Neural progenitor cell (in vitro differentiated cells): ENCODE measurements at places on chromosomes 5 and 9. TPM values are rescaled to one million over a fixed set of nuclear protein-coding genes. Genes with fewer than 3 reads are reported as not detected.
A peak's percentile ranks its signal among the peaks of the same experiment; 100 is the strongest.

Gene COX7C
- 583 and 702 TPM in 2 replicates for total RNA-seq

DNA sequence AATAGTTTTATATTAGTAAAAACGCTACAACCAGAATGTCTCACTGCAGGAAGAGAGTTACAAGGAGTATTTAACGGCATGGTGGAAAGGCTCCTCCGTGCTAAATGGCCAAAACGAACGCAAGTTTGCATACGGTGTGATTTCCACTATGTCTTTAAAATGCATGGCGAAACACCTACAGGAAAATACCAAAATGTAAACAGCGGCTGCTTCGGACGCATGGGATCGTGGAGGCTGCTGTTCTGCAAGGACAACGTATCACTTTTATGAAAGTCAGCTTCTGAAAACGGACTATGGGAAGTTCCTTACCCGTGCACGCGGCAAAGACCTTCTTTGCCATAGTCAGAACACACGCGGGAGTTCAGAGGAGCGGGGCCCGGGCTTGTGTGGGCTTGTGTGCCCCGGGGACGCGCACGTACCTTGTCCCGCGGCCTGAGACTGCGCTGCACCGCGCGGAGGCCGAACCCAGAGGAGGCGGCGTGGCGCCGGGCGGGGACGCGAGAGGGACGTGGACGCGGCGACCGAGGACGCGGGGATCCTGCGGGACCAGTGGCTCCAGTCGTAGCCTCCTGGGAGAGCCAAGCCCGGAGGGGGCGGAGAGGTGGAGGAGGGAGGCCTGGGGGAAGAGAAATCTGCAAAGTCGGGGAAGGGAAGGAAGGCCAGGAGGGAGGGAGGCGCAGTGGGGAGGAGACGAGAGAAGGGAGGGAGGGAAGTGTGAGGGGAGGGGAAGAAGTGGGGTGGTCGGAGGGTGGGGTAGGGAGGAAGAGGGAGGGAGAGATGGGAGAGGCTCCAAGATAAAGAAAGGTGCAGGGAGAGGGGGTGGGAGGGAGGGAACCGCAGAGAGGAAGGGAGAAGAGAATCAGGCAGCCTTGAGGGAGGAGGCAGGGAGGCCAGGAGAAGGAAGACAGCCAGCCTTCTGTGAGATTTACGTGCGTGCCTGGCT is at the start of gene CMBL:
Gene CMBL, minus strand, starts transcription at position 697 of the 943 bp plus-strand sequence. CDS start 17,140 bp downstream, outside the sequence.
- H3K4me3 ChIP-seq: peak within 1 kb of the TSS; percentile 71
- H3K36me3 ChIP-seq: no peaks in the 10 kb centered on the region
- H3K27ac ChIP-seq: no peak within 1 kb of the TSS
- peak; percentile 52 for DNase-seq
- H3K27me3 ChIP-seq: peaks cover 22% of the 10 kb centered on the region

Gene PCDHA10
- total RNA-seq: 8.0 and 11.7 TPM in 2 replicates

Gene TMEM232
- 2.0 and 5.2 TPM in 2 replicates for total RNA-seq

Gene TMEM267
- 7.8 and 15.3 TPM in 2 replicates for total RNA-seq

Gene LHX2
- 36.3 and 59.5 TPM in 2 replicates for total RNA-seq

DNA sequence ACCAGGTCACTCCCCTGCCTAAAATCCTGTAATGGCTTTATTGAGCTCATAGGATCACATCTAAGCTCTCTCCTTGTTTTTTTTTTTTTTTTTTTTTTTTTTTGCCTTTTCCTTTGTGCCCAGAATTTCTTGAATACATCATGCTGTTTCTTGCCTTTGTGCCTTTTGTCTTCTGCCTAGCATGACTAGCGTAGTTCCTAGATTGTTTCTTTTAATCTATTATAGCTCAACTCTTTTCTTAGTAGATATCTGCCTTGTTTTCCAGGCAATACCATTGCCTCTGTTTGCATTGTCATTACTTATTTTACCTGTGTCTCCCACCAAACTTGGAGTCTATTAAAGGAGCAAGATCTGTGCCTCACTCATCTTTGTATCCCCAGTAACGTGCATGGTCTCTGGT is 106.1 kb upstream of the C9orf72 start:
- no peak overlapping the region for H3K27ac ChIP-seq
- H3K4me1 ChIP-seq: peaks cover 28% of the 10 kb centered on the region
- H3K4me3 ChIP-seq: no peak overlapping the region
- no peaks in the 10 kb centered on the region for H3K36me3 ChIP-seq

GRCh38 chr9:19720377-19720776 is 68.5 kb downstream of the SLC24A2 start:
- H3K27ac ChIP-seq: no peak overlapping the region
- H3K4me1 ChIP-seq: no peaks in the 10 kb centered on the region
- peak; percentile 80 for DNase-seq
- H3K4me3 ChIP-seq: no peak overlapping the region
- H3K36me3 ChIP-seq: no peaks in the 10 kb centered on the region

GRCh38 chr9:135770203-135770535 is 68.2 kb downstream of the KCNT1 start:
- no peak overlapping the region for H3K4me3 ChIP-seq
- H3K4me1 ChIP-seq: peaks cover 3% of the 10 kb centered on the region
- no peaks in the 10 kb centered on the region for H3K36me3 ChIP-seq
- H3K27me3 ChIP-seq: no peaks in the 10 kb centered on the region
- no peak for DNase-seq

DNA sequence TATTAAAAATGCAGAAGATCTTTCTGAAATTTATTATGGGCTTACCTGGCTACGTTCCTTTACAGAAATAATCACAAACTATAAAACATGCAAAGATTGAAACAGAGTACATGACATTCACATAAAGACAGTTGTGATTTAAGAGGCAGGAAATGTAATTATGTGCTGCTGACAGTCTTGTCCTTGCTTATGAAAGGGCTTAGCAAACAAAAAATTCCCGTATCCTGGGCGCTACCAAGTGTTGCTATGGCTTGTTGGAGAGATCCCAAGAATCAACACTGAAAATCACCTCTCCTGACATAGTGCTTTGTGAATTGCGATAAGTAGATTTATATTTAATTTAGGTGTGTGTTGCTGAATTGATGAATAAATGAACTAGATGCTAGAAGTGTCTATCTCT is 352.5 kb upstream of the C9orf72 start:
- no peak overlapping the region for H3K4me3 ChIP-seq
- H3K36me3 ChIP-seq: no peaks in the 10 kb centered on the region
- H3K4me1 ChIP-seq: no peaks in the 10 kb centered on the region
- no peak for DNase-seq
- no peak overlapping the region for H3K27ac ChIP-seq
- H3K27me3 ChIP-seq: no peaks in the 10 kb centered on the region

DNA sequence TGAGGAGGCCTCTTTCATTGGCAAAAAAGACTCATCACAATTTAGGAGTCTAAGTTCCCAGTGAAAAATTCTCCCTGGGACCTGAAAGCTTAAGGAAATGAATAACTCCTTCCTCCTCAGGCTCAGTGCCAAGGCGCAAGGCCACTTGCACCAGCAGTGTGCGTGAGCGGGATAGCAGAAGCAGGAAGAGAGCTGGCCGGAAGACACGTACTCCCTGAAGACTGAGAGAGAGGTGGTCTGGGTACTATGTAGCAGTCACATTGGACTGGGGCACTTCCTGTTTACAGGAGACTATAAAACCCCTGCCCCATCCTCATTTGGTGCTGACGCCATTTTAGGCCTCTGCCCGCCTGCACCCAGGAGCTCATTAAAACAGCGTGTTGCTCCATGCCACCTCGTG is 66.3 kb upstream of the IL33 start:
- H3K36me3 ChIP-seq: no peaks in the 10 kb centered on the region
- H3K4me3 ChIP-seq: no peak overlapping the region
- DNase-seq: no peak
- no peak overlapping the region for H3K27ac ChIP-seq

DNA sequence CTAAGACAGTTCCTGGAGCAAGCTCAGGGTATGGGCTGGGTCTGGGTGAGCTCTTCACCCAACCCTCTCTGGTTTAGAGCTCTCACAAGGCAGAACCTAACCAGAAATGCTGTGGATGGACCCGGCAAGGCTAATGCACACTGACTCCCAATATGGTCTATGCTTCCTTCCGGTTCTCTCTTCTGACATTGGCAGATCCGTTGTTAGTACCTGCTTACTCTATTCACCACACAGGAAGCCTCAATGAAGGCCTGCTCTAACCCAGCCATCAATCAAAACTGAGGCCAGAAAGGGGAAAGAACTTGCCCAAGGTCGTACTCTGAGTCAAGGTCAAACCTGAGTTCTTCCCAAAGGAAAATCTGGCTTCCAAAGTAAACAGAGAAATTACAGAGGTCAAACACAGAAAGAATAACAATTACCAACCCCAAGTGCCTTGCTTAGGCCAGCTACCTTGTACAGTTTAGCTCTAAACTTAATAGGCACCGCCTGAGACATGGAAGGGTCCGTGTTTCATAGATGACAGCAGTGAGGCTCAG is 46.0 kb upstream of the AKNA start:
- H3K36me3 ChIP-seq: no peaks in the 10 kb centered on the region
- H3K27me3 ChIP-seq: no peaks in the 10 kb centered on the region
- no peak overlapping the region for H3K4me3 ChIP-seq
- H3K4me1 ChIP-seq: no peaks in the 10 kb centered on the region

- H3K27ac ChIP-seq: peak overlapping the region; percentile 12
- no peak overlapping the region for H3K4me3 ChIP-seq
- DNase-seq: peak; percentile 53
- no peaks in the 10 kb centered on the region for H3K36me3 ChIP-seq
- no peaks in the 10 kb centered on the region for H3K27me3 ChIP-seq
- peaks cover 6% of the 10 kb centered on the region for H3K4me1 ChIP-seq
Measured at GRCh38 chr9:135951889-135952663, 9.1 kb downstream of the UBAC1 start.

GRCh38 chr5:127223256-127223974 is 67.2 kb upstream of the MEGF10 start:
- peaks cover 9% of the 10 kb centered on the region for H3K27me3 ChIP-seq
- DNase-seq: no peak
- no peak overlapping the region for H3K4me3 ChIP-seq
- peaks cover 6% of the 10 kb centered on the region for H3K4me1 ChIP-seq
- no peaks in the 10 kb centered on the region for H3K36me3 ChIP-seq

DNA sequence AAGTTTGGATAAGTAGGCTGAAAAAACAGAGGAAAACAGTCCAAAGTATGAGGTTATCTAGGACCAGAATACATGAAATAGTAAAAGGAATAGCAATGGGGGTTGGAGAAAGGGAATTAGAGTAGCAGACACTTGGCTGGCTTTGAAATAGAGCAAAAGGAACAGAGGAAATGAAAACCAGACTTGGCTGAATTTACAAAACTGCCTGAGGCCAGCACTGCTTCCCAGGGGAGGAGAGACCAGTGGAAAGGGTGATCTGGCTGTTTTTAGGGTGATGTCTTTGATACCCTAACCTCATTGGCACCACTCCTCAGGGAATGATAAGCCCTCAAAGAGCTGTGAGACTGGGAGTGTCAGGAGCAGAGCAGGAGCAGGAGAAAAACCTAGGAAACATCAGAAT is 413.4 kb upstream of the SLC30A5 start:
- DNase-seq: no peak
- no peaks in the 10 kb centered on the region for H3K36me3 ChIP-seq
- no peaks in the 10 kb centered on the region for H3K4me1 ChIP-seq
- H3K27ac ChIP-seq: no peak overlapping the region
- H3K27me3 ChIP-seq: no peaks in the 10 kb centered on the region

- H3K4me1 ChIP-seq: no peaks in the 10 kb centered on the region
- H3K27ac ChIP-seq: no peak overlapping the region
- H3K27me3 ChIP-seq: no peaks in the 10 kb centered on the region
Measured at GRCh38 chr5:39160576-39161213, 58.7 kb downstream of the FYB1 start.

- DNase-seq: no peak
- H3K4me1 ChIP-seq: peaks cover 29% of the 10 kb centered on the region
- H3K27me3 ChIP-seq: no peaks in the 10 kb centered on the region
Measured at GRCh38 chr5:169810524-169810923, 169.8 kb downstream of the INSYN2B start.

- no peaks in the 10 kb centered on the region for H3K27me3 ChIP-seq
- no peak overlapping the region for H3K4me3 ChIP-seq
- DNase-seq: no peak
- H3K4me1 ChIP-seq: peaks cover 53% of the 10 kb centered on the region
Measured at GRCh38 chr9:38687389-38687842, 32.5 kb downstream of the FAM240B start.

GRCh38 chr9:9598723-9599122 is 1014.1 kb downstream of the PTPRD start:
- peaks cover 16% of the 10 kb centered on the region for H3K4me1 ChIP-seq
- no peak for DNase-seq

DNA sequence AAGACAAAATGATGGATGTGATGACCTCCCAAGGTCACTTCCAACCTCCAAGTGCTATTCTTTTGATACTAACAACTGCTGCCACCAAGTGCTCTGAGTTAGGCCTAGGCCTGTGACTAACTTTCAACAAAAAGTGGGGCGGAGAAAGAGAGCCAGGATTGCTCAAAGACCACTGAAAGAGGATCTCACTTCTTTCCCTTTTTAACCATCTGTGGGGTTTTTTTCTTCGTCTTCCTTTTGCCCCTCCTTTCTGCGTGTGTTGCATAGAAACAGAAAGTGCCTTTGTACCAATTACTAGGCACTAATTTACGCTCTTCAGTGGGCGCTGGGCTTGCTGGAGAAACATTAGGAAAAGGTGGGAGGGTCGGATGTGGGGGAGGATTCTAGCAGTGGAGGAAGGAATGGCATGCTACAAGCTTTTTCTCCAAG is 8.0 kb downstream of the KLF9 start:
- peaks cover 24% of the 10 kb centered on the region for H3K27me3 ChIP-seq
- DNase-seq: peak; percentile 51
- H3K4me3 ChIP-seq: no peak overlapping the region
- no peak overlapping the region for H3K27ac ChIP-seq
- H3K4me1 ChIP-seq: peaks cover 14% of the 10 kb centered on the region

- H3K4me1 ChIP-seq: peaks cover 21% of the 10 kb centered on the region
- no peaks in the 10 kb centered on the region for H3K27me3 ChIP-seq
- no peak overlapping the region for H3K27ac ChIP-seq
Measured at GRCh38 chr9:16540743-16541613, 329.5 kb downstream of the BNC2 start.

Gene OLFM1
- 4.0 and 6.6 TPM in 2 replicates for total RNA-seq

GRCh38 chr5:124718380-124718789 is 28.1 kb downstream of the ZNF608 start:
- H3K27ac ChIP-seq: no peak overlapping the region
- DNase-seq: no peak
- no peak overlapping the region for H3K4me3 ChIP-seq
- H3K27me3 ChIP-seq: no peaks in the 10 kb centered on the region
- no peaks in the 10 kb centered on the region for H3K36me3 ChIP-seq

Gene TAF11L5
- not detected in 2 replicates for total RNA-seq
